ENCODE measurements at places on chromosomes 2 and 18. TPM values are rescaled to one million over a fixed set of nuclear protein-coding genes. Genes with fewer than 3 reads are reported as not detected.

GRCh38 chr2:159145745-159146354 is 140.7 kb downstream of the WDSUB1 start:
- H3K36me3 ChIP-seq: no peaks in the 10 kb centered on the region
- H3K4me1 ChIP-seq: no peaks in the 10 kb centered on the region
- DNase-seq: no peak

DNA sequence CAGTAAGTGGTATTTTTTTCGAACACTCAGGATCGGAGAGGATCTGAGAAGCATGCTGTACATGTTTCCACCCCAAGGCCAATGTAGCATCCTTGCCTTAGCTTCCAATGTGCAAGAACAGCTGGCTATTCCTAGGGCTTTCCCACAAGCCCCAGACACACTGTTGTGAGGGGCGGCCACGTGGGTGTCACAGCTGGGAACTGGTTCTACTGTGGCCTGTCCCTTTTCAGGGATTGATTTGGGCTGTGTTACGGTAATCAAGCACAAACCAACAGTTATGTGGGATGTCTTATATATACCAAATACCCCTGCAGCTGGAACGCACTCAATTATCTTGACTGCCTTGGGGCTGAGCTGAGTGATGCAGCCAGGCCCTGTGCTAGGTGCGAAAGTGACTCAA is 116.3 kb upstream of the CXCR4 start:
- no peaks in the 10 kb centered on the region for H3K27me3 ChIP-seq
- H3K36me3 ChIP-seq: no peaks in the 10 kb centered on the region

GRCh38 chr2:106161938-106162820 is 31.9 kb downstream of the UXS1 start:
- no peak overlapping the region for H3K27ac ChIP-seq
- no peaks in the 10 kb centered on the region for H3K36me3 ChIP-seq

DNA sequence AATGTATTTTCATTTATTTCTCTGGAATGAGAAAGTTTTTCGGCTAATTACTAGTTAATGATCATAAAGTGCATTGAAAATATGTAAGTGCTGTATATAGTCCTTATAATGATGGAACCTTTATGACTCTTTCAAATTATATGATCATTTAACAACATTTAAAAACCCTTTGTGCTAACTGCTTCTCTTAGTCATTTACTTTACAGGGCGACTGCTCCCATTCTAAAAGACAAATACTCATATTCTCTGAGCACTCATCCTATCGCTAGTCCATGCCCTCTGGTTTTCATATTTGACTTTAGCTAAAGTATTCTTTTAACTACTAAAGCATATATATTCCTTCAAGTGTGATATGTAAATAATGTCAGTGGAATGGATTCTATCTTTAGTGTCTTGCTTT is 168.2 kb downstream of the CDH7 start:
- H3K36me3 ChIP-seq: no peaks in the 10 kb centered on the region
- no peaks in the 10 kb centered on the region for H3K27me3 ChIP-seq
- no peak overlapping the region for H3K27ac ChIP-seq
- H3K4me1 ChIP-seq: no peaks in the 10 kb centered on the region

GRCh38 chr18:6435731-6436130 is 21.0 kb upstream of the L3MBTL4 start:
- H3K4me3 ChIP-seq: no peak overlapping the region
- H3K4me1 ChIP-seq: no peaks in the 10 kb centered on the region
- H3K36me3 ChIP-seq: no peaks in the 10 kb centered on the region

Gene UGT1A10
- not detected for total RNA-seq

Data from uterus (tissue), 4 donors.